ENCODE measurements at places on chromosomes 2 and 18.

DNA sequence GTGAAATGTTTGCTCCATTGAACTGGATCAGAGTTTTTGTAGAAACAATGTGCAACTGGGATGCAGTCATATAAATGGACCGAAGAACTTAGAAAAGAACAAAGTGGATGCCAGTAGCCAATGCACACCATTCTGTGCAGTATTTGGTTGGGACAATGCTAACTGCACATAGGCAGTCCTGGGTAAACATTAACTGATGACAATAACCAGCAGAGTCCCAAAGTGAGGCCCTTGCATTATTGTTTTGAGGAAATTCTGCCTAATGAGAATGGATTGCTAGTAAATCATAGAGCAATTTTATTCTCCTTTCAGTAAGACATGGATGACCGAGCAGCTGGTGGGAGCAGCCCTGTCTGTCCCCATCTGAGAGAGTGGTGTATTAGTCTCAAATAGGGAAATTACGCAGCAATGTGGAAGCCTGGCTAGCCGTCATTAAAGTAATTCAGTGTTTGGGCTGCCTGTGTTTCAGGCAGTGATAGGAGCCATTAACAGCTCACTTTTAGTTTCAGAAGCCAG is 94.9 kb downstream of the KCTD1 start:
- DNase-seq = no peak

DNA sequence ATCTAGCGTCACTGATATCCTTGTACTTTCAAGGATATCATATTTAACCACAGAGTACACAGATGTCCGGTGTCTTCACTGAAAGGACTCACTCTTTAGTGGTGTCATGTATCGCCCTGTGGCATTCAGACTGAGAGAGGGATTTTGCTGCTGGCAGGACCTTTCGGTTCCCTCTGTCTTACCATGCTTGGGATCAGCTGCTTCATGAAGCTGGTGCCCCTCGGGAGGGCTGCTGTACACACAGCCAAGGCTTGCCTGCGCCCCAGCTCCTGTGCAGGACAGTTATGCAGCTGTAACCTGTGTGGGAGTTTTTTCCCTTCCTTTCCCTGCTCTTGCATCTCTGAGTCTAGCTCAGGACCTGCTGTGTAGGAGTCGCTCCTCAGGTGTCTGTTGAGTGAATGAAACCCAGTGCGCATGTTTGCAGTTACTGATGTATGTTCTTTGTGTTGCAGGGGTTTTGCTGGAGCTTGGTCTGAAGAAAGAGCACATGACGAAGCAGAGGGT is 64.4 kb downstream of the GREB1 start:
- DNase-seq = no peak

DNA sequence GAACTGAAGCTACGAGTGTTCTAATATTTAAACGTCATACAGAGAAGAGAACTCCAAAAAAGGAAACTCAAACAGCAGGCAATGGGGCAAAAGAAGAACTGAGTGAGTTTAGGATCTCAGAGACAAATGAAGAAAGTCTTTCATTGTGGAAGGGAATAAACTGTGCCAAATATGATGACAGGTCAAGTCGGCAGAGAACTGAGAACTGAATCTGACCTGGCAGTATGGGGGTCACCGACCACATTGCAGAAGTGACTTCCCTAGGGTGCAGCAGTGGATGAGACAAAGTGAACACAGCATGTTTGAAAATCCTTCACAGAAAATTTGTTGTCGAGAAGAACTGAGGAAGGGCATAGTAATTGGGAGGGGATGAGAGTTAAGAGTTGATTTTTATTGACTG is 55.9 kb downstream of the TTC21B start:
- DNase-seq = no peak

GRCh38 chr2:222972420-222972819 is 79.6 kb upstream of the KCNE4 start:
- DNase-seq = no peak

- DNase-seq = no peak
Observed at GRCh38 chr2:23502096-23502495, 117.1 kb downstream of the KLHL29 start.

GRCh38 chr2:14569294-14569693 is 63.2 kb upstream of the LRATD1 start:
- DNase-seq = no peak

DNA sequence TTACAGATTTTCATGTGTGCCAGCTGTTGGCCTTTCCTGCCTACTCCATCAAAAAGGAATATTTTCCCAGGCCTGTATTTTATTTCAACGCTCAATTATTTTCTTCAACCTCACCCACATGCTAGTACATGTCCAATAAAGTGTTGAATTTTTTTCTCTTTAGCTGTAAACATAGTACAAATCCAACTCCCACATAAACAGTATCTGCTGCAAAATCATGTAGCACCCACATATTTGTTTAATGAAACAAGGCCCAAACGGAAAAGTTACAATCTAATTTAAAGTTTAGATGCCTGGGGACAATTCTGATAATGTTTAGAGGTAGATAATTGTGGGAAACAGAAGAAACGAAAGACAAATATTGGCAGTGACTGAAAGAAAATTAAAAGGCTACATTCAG is 275.4 kb upstream of the ACVR2A start:
- DNase-seq = no peak

DNA sequence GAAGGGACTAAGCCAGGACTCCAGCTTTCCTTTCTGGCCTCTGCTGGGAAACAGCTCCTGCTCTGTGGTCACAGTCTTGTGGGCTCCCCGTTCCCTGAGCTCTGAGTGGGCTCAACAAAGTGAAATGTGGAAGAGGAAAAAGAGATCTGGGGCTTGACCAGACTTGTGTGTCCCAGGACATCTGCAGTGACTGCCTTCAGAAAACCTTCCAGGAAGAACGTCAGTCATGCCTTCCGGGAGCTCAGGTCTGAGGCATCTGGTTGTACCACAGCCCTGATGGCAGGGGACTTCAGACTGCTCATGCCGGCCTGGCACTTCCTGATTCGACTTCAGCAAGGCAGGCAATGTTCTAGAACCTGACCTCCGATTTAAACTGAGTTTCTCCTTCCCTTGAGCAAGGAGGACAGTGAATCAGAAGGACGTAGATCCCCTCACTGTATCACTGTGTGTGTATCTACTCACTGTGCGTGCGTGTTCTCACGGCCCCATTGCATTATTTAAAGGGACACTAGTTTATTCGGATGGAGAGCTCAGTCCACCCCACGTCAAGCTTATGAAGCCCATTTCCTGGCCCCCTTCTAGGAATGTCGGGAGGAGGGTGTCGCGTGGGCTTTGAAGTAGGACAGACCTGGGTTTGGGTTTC is 548 bp upstream of the FBLN7 start:
- DNase-seq = peak; percentile 8

DNA sequence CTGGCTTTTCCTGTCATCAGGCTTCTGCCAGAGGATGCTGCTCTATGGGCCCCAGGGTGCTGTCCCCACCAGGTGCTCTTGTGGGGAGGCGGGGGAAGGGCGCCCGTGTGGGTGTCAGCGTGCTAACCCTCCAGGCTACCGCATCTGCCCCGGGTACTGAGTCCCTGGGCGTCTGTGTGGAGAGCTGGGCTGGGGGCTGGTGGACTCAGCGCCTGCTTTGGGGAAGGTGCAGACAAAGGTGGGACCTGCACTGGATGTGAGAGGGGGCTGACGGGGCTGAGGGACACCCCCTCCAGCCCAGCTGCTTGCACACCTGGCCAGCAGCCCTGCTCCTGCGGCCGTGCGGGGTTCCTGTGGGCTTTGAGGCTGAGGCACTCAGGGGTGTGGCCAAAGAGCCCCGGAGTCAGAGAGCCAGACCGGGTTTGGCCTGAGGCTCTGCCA is 120.7 kb upstream of the PXDN start:
- DNase-seq = no peak

GRCh38 chr2:101307950-101308431 is 510 bp downstream of the RNF149 start:
- no peak for DNase-seq

- DNase-seq = no peak
Observed at GRCh38 chr18:61831071-61831470, 61.7 kb downstream of the RNF152 start.

DNA sequence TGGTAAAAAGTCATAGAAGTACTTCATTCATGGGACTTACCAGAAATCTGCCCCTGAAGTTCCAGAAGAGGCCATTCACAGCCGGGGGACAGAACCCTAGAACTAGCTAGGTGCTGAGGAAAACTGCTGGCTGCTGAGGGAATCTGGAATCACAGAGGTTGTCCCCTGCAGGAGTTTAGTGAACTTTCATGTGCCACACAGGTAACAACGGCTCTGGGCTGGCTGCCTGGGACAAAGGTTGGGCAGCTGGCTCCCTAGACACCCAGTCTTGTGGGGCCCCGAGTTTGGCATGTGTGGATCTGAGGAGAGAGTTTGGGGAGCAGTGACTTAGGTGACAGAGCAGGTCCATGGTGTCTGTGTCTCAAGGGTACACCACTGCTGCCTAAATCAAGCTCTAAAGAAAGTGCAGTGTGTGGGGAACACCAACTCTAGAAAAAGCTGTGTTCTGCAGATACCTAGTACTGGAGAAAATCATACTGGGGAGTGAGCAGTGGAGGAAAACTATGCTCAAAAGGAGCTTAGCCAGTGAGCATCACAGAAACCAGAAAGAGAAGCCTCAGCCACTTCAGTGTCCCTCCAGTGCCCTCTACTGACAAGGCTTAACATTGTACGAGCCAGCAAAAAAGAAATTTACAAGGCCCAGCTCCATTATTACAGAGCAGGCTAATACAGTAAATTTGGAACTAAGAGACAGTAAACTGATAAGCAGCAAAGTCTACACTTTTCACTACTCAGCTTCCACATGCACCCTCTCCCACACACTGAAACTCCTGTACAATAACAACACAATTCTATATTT is 15.2 kb downstream of the GALNT3 start:
- no peak for DNase-seq

Measured in fibroblast of skin of abdomen (primary cell).